ENCODE measurements at places on chromosomes 4 and X.

GRCh38 chr4:138821331-138821730 is 194.2 kb upstream of the NOCT start:
- no peak for DNase-seq

DNA sequence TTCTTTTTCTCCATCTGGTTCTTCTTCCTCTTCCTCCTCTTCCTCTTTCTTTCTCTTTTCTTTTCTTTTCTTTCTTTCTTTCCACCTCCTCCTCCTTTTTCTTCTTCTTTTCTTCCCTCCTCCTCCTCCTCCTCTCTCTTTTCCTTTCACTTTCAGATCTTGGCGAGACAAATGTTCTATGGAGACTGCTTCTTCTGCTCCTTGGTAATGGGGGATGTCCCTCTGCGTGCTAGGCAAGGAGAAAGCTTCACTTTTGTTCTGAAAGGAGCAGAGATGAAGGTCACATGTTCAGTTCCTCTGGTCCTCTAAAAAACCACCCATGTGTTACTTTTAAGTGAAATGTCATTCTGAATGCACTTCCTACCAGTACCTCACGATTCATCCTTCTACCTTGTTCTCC is 33.2 kb downstream of the NBDY start:
- no peak for DNase-seq

DNA sequence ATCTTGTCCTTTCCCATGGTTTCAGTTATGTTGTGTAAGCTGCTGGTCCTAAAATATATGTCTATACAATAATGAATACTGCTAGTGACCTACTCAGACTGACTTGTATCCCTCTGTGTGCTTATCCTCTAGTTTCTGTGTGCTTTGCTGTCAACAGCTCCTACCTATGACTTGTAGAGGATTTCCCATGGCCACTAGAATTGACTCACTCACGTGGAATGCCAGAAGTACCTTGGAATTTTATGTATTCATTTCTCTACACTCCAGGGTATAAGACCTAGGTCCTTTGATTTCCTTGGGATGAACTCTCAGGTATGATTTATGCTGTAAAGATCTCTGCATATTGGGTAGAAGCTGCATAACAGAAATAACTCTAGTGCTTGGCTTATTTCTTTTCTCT is 279.9 kb upstream of the SLIT2 start:
- no peak for DNase-seq

DNA sequence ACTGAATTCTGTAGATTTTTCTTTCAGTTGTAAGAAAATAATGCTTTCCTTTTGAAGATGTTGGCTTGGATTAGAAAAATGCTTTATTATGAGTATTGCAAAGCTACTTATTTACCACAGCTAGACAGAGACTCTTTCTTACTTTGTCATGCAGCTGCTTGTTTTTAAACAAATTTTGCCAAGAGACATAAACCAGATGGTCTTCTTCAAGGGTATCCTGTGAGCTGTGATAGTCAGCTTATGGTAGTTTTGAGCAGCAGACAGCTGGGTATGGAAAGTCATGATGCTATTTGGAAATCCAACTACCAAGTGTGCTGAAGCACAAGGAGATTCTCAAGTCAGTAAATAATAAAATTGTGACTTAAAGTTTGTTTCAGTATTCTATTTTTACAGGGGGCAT is 941.5 kb downstream of the DMD start:
- DNase-seq: no peak

GRCh38 chr4:175421506-175421905 is 390.6 kb downstream of the GPM6A start:
- DNase-seq: no peak

DNA sequence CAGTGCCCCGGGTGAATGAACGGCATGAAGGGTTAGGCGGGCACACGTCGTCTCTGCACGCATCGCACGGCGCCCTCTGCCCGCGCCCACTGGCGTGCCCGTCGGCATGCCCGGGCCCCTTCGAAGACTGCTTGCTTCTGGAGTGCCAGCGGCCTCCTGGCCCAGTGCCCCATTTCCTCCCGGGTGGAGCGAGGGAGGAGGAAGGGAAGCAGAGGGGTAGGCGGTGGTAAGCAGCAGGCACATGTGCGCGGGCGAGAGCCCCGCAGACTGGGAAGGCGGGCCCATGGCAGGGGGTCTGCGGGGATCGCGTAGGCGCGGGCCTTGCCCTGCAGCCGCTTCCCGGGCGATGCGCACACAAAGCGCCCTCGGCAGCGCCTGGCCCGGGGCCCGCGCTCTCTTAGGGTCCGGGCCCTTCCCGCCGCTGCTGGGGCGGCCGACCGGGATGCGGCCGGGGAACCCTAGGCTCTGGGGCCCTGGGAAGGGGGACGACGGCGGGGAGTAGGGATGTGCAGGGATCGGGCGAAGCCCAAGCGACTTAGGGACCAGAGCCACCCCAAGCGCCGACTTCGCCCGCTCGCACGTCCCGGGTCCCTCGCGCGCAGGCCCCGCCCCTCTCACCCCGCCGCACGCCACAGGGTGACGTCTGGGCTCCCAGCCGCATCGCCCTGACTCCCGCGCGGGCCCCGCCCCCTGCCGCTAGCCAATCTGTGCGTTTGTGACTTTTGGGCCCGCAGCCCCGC is 866 bp upstream of the EMD start:
- DNase-seq: no peak

DNA sequence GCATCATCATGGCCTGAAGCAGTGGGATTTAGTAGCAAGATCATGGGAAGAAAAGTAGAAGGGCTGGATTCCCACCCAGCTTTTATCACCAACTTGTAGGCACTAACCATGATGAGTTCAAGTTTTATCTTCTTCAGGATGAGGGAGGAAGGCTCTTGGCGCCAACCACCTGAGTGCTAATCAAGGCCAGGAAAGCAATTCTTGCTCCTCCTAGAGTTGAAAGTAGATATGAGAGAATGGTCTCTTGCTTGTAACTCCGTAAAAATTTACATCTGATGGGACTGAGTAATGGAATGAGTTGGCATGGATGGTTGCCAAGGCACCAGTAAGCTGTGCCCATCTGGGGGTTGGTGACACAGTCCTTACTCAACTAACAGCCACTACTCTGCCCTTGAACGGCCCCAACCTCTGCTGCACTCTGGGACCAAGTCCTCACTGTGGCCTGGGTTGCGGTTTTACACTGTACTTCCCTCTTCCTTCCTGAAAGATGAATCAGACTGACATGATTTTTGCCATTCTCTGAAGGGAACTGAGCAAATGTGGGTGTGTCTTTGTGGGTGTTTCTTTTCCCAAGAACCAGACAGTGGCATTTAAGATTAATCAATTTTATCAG is 39.4 kb upstream of the NDP start:
- peak; percentile 13 for DNase-seq

DNA sequence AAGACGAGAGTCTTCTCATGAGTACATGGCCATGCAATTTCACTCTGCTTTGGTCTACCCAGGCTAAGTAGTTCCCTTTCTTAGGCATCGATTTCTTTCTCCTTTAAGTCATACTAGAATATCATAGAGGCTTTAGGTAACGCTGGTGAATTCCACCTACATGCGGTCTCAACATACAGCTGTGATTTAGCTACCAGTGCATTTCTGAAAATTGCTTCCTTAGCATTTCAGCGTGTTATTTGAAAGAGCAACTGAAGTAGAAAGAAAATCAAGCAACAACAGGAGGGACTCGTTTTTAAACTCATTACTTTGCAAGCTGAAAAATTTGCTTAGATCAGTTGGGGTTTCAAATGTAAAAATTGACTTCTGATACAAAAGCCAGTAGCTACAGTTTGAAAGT is 48.1 kb upstream of the RASGEF1B start:
- DNase-seq: no peak

GRCh38 chrX:30111431-30111830 is 103.9 kb upstream of the MAGEB2 start:
- DNase-seq: no peak

GRCh38 chrX:101398694-101399093 is 7.9 kb downstream of the RPL36A start:
- DNase-seq: no peak

DNA sequence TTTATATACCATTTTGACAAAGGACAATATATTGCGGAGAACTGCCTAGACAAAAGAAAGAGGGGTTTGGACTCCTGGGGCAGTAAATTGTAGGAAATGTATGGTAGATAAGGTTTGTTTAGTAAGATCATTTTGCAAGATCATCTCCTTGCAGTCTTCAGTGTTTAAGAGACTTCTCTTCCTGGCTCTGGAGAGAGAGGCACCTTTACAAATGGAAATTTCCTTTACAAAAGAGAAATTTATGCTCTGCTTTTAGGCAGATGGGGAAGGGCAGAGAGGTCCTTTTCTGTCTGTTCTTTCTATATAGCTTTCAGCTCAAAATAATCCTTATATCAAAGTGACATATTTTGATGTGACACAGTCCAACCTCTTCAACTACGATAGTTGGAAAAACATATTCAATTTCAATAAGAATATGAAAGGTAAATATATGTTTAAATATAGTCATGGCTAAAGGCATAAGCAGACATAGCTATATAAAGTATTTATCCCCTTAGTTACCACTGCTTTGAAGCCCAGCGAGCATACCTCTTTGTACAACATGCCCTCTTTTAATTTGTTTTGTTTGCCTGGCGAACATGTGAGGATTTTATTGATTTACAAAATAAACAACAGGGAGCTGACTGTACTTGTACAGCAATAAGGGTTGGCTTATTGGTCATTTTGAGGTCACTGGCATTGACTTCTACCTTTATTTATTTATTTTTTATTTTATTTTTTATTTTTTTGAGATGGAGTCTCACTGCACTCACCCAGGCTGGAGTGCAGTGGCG is 65.2 kb downstream of the TRIM2 start:
- DNase-seq: no peak

- DNase-seq: no peak
These were observed 27.6 kb downstream of the FGFRL1 start for GRCh38 chr4:1038948-1039492.

DNA sequence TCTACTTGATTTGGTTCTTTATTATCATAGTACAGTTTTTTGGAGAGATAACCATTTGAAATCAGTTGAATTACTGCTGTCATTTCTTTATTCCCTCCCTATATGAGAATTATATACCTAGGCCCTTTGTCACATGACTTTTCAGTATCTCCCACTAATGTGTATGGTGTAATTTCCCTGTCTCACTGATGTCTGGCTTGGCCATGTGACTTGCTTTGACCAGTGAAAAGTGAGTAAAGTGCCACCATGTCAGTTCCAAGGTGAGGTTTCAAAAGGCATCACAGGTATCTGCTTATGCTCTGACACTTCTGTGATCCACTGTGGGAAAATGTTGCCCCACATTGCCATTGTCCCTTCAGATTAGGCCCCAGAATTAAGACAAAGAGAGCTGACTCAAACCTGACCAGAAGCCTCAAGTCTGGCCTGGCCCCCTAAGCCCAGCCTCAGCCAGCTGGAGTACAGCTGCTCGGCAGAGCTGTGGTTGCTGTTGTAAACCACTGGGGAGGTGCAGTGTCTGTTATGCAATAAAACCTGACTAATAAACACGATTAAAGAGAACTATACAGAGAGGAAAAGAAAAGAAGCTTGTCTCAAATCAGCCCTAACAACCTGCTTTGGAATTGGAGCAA is 27.5 kb downstream of the SETD7 start:
- no peak for DNase-seq

GRCh38 chrX:111662292-111662691 is 18.7 kb upstream of the ALG13 start:
- no peak for DNase-seq

- no peak for DNase-seq
These were observed 71.2 kb upstream of the STX18 start for GRCh38 chr4:4613126-4613465.

DNA sequence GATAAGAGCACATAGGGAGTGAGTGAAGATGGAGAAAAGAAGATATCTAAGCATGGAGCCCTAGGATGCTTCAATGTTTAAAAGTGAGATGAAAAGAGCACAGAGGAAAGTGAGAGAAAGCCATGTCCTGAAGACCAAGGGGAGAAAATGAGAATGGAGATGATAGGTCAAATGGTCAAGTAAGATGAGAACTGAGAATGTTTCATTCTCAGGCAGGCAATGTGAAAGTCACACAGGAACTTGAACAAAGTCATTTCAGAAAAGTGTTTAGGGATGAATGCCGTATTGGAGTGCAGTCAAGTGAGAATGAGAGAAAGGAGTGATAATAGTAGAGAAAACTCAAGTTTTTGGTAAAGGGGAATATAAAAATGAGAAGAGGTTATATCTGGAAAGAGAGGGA is 148.7 kb upstream of the PTCHD1 start:
- DNase-seq: no peak

GRCh38 chrX:43436517-43436916 is 219.6 kb upstream of the MAOA start:
- no peak for DNase-seq

DNA sequence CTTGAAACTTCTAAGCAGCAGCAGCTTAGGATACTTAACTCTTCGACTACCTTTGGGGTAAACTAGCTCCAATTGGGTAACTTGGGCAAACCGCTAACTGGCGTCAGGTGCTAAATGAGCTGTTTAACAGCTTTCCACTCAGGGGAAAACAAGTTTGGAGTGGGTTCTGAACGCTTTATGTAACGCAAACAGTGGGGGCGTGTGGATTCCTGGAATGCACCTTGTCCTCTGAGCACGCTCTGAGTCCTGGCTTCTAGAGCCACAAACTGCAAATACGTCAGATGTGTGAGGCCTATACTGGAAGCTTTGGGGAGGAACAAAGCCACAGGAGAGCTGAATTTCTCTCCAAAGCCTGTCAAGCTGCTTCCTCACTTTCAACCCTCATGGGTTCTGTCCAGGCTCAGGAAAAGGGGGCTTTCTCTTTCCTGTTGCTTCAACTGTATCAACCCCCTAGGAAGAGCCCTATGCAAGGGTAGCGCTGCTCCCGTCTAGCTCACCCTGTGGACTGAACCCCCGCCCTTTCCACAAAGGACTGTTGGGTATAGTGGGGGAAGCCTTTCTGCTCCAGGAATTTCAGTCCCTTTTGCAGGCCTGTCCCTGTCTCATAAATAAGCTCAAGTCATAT is 4.5 kb upstream of the WDR1 start:
- no peak for DNase-seq

DNA sequence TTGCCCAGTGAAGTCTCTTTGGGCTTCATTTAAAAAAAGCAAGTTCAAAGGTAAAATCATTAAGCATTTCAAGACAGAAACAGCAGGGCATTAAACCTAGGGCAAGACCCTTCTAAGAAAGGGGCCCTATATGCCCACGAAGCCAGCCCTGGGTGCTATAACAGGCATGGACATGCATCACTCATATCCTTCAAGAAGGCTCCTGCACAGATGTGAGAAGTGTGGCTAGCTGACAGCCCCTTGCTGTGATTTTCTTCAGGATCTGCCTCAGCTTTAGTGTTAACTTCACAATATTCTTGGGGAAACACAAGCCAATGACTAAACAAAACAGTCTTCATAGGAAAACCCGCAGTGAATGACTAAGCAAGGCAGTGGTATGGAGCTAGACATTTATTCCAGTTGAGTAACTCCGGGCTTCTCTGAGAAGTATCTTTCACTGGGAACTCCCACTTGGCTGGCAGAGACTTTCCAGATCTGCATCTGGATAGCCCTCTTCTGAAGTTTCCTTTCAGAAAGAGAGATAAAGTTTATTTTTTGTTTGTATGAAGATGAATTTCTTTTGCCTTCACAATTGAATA is 11.9 kb upstream of the MAOA start:
- DNase-seq: no peak

Measured in stimulated activated CD4-positive, alpha-beta T cell treated with anti-CD3 and anti-CD28 coated beads, TNF-alpha, amount 100 ng/mL, for 24 hours (primary cell).